ENCODE measurements at places on chromosomes 16 and 17.

DNA sequence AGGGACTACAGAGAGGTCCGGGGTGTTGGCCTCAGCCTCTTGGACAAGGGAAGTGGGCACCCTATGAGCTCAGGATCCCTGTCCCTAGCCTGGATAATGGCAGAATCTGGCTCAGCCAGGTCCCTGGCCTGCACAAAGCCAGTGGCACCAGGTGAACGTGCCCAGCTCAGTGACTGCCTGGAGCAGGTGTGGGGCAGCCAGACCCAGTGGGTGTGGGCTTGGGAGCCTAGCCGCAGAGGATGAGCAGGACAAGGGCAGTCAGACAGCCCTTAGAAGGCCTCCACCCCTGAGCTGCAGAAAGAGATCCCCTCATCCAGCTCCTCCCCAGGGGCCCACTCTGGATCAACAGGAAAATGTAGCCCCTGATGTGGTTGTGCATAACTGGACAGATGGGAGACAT lies 585.3 kb downstream of the KCNJ18 start:
- DNase-seq: no peak

DNA sequence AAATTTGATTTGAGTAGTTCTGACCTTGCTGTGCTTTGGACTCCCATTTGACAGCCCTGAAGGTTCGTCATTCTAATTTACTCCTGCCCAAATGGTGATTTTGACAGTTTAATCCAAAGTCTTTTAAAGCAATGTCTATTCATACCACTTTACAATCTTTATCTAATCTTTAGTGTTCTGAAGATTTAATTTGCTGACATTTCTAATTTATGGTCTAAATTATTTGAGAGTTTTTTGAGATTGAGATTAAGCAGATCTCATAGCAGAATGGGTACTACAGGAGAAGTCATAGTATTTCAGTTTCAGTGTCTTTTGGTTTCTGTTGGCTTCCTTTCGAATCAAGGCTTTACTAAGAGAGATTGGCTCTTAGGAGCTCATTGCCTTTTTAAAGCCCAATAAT lies 32.6 kb upstream of the RASL10B start:
- DNase-seq: no peak

GRCh38 chr17:38942696-38943334 lies 17.4 kb downstream of the LASP1NB start:
- no peak for DNase-seq

GRCh38 chr17:13843862-13844635 lies 225.3 kb upstream of the COX10 start:
- no peak for DNase-seq

DNA sequence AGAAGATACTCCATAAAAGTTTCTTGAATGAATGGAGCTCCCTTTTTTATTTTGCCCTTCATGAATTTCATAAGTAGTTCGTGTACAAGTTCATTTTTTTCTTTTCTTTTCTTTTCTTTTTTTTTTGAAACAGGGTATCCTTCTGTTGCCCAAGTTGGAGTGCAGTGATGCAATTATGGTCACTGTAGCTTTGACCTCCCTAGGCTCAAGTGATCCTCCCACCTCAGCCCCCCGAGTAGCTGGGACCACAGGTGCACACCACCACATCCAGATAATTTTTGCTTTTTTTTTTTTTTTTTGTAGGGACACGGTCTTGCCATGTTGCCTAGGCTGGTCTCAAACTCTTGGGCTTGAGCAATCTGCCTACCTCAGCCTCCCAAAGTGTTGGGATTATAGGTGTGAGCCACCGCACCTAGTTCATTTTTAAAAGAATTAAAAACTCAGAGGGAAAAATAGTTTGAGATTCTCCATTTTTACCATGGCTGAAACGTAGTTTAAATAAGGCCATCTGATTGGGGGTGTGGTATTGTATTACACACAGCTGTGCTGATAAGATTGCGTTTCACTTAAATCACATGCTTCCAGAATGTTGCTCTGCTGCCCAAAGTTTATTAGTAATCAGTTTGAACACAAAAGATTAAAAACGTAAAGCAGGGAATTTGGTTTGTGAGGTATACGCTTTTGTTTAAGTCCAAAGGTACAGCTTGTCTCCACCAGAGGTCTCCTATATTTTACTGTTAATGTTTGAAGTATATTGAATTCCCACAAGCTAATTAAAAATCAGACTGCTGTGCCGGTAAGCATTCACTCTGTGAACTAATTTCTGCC lies 154.1 kb downstream of the SOCS1 start:
- no peak for DNase-seq

- no peak for DNase-seq
These were observed 22.0 kb upstream of the METRNL start for GRCh38 chr17:83057397-83057761.

DNA sequence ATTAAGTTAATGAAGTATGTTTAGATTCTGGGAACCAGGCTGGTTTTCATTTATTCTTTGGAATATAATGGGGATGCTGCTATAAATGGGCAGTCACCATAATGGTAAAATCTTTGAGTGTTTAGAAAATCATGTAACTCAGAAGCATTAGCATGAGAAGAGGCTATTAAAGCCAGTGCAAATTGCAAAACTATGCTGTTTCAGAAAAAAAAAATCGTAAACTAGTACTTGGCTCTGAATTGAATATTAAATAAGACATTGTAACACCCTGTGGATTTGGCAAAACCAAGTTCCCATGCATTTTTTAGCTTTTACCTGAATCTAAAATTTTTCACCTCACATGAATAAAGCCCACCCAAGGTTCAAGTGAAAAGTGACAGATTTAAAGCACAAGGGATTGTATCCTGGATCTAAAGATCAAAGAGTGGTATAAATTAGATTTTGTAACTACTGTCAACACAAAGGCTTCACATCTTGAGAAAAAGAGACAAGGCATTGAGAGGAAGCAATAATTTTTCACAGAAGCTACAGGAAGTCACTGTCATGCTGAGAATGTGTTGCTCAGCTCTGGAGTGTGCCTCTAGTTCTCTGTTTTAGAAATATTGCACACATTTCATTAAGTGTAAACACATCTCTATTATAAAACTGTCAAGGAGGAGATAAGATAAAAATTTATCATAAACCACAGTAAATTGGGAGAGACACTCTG lies 142.2 kb downstream of the ABCA8 start:
- no peak for DNase-seq

GRCh38 chr17:73705594-73705993 lies 61.3 kb upstream of the SDK2 start:
- DNase-seq: no peak

DNA sequence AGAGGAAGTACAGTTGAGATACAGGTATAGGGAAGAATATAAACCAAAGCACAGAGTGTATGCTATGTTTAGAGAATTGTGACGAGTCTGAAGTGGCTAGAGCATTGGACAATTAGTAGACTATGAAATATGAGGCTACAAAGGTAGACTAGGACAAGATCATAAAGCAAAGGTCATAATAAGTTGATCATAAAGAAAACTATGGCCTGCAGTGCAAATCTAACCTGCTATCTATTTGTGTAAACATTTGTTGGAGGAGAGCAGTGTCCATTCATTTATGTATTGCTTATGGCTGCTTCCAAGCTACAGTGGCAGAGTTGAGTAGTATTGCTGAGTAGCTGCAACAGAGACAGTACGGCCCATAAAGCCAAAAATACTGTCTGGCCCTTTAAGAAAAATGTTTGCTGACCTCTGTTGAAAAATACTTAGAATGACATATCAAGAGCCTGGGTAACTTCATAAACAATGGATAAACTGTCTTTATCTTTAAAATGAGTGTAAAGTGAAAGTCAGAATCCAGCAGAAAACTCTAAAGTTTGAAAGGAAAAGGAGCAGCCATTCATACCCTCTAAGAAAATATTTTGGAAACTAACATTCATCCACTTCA lies 14.5 kb upstream of the OR1E2 start:
- DNase-seq: no peak

- DNase-seq: no peak
These were observed 38.4 kb downstream of the RANBP10 start for GRCh38 chr16:67767953-67768352.

GRCh38 chr17:32517982-32518381 lies 31.2 kb downstream of the CDK5R1 start:
- no peak for DNase-seq

DNA sequence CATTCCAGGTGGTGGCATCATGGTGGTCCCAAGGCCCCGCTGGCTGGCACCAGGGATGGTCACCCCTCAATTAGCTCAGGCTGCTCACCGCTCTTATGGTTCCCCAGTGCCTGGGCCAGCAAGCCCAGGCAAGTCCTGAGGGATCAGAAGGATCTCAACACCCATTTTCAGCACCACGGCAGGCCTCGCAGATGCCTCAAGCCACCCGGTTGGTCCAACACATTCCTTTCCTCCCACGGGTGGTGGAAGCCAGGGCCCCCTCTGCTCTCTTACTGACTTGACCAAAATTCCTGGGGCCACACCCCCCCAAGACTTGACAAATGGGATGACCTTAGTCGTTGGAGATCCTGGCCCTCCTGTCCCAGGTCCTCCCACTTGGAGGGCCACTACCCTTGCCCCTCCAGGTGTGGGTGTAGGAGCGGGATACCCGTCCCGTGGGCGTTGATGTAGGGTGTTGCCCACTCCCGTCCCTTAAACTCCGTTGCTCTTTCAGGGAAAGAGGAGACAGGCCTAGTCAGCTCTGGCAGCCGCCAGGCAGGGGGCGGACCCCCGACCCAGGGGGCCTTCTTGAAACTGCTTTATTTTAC lies 5.9 kb downstream of the ZNF205 start:
- DNase-seq: peak; percentile 36

DNA sequence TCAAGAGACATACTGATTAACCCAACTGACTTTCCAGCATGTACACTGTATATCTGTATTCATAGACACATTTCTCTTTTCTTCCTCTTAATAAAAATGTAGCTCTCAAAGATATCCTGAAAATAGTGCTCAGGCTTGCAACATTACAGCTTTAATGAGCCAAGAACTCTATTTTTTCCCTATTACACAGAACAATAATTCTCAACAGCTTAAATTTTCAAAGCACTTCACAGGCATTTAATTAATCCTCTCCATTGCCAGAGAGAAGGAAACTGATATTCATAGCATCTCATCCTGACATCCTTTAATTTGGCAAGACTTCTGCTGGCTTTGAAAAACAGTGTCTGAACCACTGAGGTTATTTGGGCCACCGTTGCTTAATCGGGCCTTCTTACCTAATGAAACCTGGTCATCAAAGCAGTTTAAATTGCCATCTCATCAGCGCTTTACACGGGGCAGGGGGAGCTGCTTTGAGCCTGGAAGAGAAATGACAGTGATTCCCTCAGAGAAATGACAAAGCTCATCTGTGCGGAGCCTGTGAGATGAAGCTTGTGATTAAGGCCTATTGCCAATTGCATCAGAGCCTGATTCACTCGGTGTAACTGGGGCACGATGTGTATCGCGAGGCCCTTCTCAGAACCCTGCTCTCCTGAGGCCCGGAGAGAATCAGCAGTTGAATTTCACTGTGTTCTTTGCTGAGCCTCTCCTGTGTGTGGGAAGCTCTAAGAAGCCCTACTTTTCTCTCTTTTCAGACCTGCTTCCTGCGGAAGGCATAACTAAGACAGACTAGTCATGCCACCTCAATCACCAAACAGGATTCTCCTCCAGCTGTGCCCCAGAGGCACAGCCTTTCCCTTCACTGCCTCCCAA lies 8.5 kb upstream of the SIAH1 start:
- no peak for DNase-seq

GRCh38 chr17:55335625-55336024 lies 70.9 kb downstream of the HLF start:
- no peak for DNase-seq

DNA sequence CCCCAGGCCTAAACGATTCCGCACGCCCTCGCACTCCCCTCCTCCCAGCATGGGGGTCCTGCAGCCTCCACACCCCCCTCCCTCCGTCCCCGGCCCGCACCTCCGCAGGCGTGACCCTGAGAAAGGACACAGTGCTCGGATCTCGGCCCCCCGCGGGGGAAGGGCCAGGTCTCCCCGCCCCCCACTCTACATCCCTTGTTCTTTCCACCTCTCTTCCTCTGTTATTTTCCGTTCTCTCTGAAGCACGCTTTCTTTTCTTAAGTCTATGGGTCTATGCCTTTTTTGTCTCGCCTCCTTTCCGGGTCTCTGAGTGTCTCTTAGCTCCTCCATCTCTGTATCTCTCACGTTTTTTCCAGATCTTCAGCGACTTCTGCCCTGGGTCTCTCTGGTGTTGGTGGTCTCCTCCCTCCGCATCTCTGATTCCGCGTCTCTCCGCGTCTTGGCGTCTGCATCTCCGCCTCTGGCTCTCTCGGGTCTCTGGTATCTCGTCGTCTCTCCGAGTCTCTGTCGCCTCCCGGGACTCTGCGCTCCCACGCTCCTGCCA lies 2.1 kb upstream of the HES7 start:
- no peak for DNase-seq

- no peak for DNase-seq
These were observed 18.7 kb upstream of the ADGRG1 start for GRCh38 chr16:57609541-57610401.

DNA sequence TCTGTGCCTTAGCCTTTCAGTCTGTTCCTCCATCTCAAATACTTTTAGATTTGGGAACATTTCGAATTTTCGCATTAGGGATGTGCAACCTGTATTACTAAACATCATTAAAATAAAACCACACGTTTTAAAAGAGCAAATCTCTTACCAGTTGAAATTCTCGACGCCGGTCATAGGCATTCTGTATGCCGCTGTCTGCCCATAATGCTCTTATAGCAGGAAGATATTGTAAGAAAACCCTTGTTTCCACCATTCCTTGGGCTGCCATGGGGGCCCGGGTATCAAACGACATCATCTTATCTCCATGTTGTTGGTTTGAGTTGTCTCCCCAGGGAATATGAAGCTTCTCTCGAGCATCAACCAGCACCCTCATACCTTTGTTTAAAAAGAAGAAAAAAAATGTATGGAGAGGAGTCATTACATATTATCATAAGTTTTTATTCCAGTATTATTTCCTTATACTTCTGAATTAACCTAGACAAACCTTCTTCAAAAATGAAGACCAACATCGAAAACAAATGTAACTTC lies 3.1 kb downstream of the GNA13 start:
- no peak for DNase-seq

DNA sequence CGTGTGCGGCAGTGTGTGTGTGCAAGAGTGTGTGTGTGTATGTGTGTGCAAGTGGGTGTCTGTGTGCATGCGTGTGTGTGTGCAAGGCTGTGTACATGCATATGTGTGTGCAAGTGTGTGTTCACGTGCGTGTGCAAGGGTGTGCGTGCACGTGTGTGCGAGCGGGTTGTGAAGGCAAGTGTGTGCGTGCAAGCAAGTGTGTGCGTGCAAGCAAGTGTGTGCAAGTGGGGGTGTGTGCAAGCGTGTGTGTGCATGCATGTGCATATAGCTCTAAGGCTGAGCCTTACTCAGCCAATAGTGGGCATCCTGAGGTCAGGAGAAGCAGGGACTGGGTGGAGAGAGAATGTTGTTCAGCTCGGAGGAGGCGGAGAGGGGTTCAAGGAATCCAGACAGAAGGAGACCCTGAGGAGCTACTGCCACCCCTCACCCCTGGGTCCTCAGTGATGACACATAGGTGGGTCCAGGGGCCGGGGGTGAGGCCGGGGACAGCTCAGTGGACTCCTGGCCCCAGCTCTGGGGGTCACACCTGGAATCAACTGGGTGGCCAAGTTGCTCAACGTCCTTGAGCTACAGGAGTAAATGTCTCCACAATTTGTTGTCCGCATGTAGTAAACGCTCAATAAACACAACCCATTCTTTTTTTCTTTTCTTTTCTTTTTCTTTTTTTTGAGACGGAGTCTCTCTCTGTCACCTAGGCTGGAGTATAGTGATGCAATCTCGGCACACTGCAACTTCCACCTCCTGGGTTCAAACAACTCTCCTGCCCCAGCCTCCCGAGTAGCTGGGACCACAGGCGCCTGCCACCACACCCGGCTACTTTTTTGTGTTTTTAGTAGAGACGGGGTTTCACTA lies 1.8 kb downstream of the PRR29 start:
- no peak for DNase-seq

- DNase-seq: no peak
These were observed 48.4 kb downstream of the CENPV start for GRCh38 chr17:16304830-16305229.

- DNase-seq: no peak
These were observed 250.3 kb upstream of the SOX9 start for GRCh38 chr17:71870546-71870862.
